ENCODE measurements at places on chromosomes 2 and 18. TPM values are rescaled to one million over a fixed set of nuclear protein-coding genes. Genes with fewer than 3 reads are reported as not detected.

GRCh38 chr2:120561379-120562035 lies 174.2 kb upstream of the GLI2 start:
- DNase-seq, result no peak
- no peak overlapping the region for H3K4me3 ChIP-seq
- no peaks in the 10 kb centered on the region for H3K36me3 ChIP-seq
- no peak overlapping the region for H3K27ac ChIP-seq
- no peaks in the 10 kb centered on the region for H3K27me3 ChIP-seq
- H3K4me1 ChIP-seq, result peaks cover 4% of the 10 kb centered on the region

- no peaks in the 10 kb centered on the region for H3K27me3 ChIP-seq
- no peaks in the 10 kb centered on the region for H3K36me3 ChIP-seq
- no peak for DNase-seq
- H3K4me1 ChIP-seq, result peaks cover 14% of the 10 kb centered on the region
Observed at GRCh38 chr2:202127687-202128331, 54.8 kb downstream of the KIAA2012 start.

GRCh38 chr2:174729797-174730697 lies 34.2 kb downstream of the CHRNA1 start:
- H3K27me3 ChIP-seq, result peaks cover 30% of the 10 kb centered on the region
- no peak overlapping the region for H3K27ac ChIP-seq
- DNase-seq, result peak; percentile 74

- H3K4me3 ChIP-seq, result no peak overlapping the region
- 0 out of 2 replicates have a peak, but pooled peaks cover 5% of the 10 kb centered on the region for H3K4me1 ChIP-seq
- H3K27ac ChIP-seq, result peak overlapping the region; percentile 72
Observed at GRCh38 chr2:69790601-69790959, 38.9 kb upstream of the GMCL1 start.

DNA sequence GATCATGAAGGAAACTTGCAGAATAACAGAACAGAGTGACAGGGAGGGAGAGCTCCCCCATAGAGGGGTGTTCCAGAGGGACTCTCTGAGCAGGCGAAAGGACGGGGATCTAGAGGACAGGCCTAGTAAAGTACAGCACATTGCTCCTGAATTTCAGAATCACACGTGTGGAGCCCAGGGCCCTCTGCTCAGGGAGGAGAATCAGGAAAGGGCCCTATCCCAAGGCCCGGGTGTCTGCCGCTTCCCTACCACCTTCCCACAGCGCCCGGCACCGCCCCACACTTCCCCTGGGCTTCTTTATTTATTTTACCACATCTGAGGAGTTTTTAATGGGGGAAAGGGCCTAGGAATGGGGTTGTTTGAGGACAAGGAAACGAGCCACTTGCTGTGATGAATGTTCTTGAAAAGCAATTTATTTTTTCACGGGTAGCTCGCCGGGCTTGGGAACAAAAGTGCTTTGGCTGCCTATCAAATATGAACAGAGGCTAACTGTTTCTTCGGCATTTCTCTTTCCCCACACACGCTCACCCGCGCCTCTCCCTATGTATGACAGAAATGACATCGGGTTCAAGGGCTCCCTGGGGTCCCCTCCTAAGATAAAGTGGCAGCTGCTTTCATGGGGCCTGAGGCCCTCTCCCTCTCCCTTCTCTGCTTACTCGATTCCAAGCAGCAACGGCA lies 79.3 kb upstream of the GLI2 start:
- H3K4me1 ChIP-seq, result peaks cover 5% of the 10 kb centered on the region
- no peaks in the 10 kb centered on the region for H3K36me3 ChIP-seq
- DNase-seq, result no peak
- no peak overlapping the region for H3K27ac ChIP-seq
- H3K27me3 ChIP-seq, result peaks cover 53% of the 10 kb centered on the region
- no peak overlapping the region for H3K4me3 ChIP-seq

The ATP6V1B1 gene
- polyA plus RNA-seq, result not detected

GRCh38 chr18:22048932-22049615 lies 120.3 kb upstream of the GATA6 start:
- DNase-seq, result no peak
- H3K27me3 ChIP-seq, result no peaks in the 10 kb centered on the region
- no peak overlapping the region for H3K27ac ChIP-seq
- no peak overlapping the region for H3K4me3 ChIP-seq

Data from GM23338 (cell line).